Bone marrow (tissue), 2 donors: ENCODE measurements at places on chromosomes 4 and X.

DNA sequence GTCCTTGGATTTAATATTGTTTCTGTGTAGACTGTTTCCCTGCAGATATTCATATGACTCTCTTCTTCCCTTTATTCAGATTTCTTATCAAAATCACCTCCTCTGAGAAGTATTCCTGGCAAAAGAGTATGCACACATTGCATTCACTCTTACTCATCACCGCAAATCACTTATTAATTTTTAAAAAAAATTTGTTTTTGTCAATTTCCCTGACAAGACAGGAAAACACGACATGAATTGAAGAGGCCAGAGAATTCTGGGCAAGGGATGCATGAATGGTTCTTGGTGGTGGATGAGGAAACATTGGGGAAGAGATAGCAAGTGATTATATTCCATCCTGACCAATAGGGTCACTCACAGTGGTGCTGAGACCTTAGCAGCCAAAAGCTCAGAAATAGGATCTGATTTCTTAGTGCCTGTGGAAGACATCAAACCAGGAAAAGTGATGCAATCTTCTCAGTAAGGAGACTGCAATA lies 522.5 kb upstream of the AGA start:
- no peak for DNase-seq

GRCh38 chr4:169618286-169618685 lies 2.1 kb upstream of the CLCN3 start:
- no peak for DNase-seq

DNA sequence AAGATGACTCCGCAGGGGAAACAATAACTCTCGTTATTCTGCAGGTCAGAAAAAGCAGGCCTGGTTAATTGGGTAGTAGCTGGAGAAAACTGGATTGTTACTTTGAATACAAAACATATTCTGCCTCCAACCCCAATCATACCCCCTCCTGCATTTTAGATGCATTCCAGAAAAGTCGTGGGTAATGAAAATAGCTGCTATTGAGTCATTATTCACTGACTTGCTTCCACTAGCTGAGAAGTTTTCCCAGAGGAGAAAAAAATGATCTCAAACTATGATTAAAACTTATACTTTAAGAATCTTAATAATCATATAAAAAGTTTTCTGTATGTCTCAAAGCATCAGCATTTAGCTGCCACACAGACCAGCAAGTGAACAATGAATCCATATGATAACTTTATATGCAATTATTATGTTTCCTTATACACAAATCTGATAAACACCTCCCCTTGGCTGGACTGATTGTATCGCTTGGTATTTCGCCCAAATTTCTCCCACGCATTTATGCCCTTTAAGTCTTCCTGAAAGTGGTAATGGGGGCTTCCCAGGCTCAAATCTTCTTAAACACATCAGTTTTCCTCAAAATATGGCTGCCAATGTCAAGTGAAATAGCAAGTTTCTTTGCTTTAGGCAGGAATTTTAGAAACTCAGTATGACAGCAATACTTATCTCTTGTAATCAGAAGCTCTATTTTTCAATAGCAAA lies 181.0 kb downstream of the LDB2 start:
- no peak for DNase-seq

GRCh38 chrX:153921511-153922446 lies 4.3 kb downstream of the ARHGAP4 start:
- no peak for DNase-seq

DNA sequence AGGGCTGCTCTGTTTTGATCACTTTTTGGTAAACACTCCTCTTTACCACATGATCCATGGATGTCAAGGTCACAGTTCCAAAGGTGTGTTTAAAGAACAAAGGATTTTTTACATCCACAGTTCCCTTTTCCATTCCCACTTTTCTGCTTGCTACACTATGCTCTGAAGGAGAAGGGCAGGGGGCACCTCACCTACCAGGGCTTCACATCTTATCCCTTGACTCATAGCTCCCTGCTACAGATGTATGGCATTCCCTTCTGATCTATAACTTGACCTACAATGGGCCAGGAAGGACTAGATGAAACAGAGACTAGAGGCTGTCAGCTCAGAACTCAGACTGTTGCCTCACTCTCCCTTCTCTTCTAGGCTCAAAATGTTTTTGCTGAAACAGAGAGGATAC lies 233.1 kb upstream of the RPS6KA3 start:
- DNase-seq, result no peak

- no peak for DNase-seq
Measured at GRCh38 chr4:48266781-48267180, 2.9 kb downstream of the TEC start.

DNA sequence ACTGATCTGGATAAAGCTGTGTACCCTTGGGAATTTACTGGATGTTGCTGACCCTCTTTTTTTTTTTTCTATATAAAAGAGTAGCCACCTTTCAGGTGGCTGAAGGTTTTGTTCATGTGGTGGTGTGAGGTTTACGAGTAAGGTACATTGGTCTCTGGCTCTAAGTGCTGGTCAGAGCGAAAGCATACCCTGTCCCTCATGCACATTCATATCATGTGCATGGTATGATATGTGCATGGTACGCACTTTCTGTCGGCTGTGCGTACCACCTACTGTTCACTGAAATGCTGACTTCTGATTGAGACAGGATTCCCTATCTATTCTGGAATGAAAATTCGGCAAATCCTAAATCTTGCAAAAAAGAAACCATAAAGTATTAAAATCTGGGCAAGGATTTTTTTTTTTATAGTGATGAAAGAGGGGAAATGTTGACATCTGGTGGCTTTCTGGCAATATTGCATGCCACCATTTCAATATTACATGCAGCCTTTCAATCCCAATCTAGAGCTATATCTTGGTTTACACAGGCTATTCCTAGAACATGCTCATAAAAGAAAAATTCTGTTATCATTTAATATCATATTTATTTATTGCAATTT lies 32.8 kb downstream of the FAM149A start:
- no peak for DNase-seq

- DNase-seq, result no peak
Measured at GRCh38 chr4:65669111-65670019, 924 bp downstream of the EPHA5 start.

DNA sequence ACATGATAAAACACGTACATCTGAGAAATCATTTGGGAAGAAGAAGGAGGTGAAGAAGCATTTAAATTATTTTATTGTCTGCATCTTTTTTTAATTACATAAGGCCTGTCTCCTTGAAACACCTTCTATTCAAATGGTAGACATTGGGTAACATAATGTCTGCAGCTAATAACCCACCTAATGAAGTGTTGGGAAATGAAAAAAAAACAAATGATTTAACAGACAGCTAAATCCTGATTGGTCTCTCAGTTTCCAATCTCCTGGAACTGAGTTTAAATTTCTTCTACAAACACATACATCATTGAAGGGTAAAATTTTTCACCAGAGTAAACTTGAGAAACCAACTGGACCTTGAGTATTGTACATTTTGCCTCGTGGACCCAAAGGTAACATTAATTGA lies at the start of gene AMTN:
AMTN (plus strand) TSS at position 301 of the 400 bp plus-strand sequence. CDS start 209 bp downstream, outside the sequence.
- DNase-seq, result no peak

DNA sequence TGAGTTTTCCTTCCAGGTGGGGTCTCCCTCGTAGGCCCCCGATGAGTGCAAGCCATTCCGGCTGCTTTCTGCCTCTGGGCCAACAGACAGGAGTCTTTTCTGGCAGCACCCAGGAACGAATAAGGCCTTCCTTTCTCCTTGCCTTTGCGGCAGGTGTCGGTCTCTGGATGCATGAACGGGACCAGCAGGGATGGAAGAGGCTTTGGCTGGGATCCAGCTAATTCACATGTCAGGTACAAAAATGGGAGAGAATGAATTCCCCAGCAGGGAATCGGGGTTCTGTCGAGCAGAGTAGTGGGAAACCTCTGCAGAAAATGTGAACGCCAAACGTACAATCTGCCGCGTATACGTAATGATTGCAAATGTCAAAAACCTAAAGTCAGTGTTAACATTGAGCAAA lies 146.1 kb upstream of the TBL1X start:
- no peak for DNase-seq

DNA sequence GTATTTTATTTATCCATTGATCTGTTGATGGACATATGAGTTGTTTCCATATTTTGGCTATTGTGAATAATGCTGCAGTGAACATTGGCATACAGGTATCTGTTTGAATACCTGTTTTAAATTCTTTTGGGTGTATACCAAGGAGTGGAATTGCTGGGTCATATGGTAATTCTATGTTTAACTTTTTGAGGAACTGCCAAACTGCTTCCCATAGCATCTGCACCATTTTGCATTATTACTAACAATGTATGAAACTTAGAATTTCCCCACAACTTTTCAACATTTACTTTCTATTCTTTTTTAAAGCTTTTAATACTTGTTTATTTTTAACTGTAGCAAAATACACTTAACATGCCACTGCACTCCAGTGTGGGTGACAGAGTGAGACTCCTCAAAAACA lies 57.0 kb upstream of the MSN start:
- DNase-seq, result no peak
